Stimulated activated CD4-positive, alpha-beta T cell treated with anti-CD3 and anti-CD28 coated beads, Interleukin-12 subunit alpha, Interleukin-12 subunit beta, amount 100 ng/mL, for 48 hours (primary cell): ENCODE measurements at places on chromosomes 16 and 17.

DNA sequence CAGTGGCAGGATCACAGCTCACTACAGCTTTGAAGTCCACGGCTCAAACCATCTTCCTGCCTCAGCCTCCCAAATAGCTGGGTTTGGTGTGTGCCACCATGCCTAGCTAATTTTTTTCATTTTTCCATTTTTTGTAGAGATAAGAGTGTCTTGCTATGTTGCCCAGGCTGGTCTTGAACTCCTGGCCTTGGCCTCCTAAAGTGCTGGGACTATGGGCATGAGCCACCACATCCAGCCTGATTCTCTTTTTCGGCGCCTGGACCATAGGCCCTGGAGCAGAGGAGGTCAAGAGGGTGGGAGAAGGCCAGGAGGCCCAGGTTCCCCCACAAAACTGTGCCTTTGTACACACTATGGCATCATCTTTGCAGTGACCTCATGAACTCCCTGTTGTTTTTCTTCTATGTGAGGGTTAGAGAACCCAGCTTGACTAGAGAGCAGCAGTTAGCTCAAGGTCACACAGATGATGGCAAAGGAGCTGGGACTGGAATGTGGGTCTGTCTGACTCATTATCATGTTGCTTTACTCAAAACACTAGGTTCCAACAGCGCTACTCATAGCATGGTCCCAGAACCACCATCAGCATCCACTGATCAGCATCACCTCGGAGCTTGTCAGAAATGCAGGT, 16.3 kb downstream of the SCN4A start:
- DNase-seq = no peak

DNA sequence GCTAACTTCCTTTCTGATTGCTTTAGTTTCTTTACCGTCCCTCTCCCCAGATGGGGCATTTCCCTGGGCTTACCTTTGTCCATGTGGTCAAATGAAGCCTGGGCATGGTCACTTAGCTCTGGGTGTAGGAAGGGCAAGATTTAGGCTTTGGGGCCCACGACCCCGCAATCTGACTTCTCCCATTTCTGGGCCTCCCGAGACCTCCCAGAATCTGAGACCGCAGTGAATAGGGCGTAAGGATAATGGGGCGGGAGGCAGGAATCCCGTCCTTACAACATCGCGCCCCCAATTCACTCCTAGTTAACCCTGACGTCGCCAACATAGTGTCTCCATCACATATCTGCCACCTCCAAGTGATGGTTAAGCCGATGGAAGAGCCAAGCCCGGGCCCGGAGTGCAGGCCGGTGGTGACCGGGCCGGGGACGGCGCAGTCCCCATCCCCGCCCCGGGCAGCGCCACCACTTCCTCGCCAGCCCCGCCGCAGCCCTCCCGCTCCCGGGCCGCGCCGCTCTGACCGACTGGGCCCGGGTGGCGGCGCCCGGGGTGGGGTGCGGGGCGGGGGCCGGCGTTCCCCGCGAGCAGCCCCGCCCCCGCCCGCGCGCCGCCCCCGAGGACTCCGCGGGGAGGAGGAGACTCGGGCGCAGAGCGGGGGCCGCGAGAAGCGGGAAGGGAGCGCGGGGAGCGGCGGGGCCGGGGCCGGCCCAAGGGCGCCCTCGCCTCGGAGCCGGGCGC, at the start of gene RHBDL3:
TSS of gene RHBDL3 (plus strand) at position 641 of the 732 bp plus-strand sequence. CDS start 358 bp downstream, outside the sequence.
- no peak for DNase-seq

- DNase-seq = peak; percentile 22
These were observed 5.2 kb downstream of the ASGR1 start for GRCh38 chr17:7173687-7174602.

GRCh38 chr17:30576326-30576861, 99.2 kb downstream of the GOSR1 start:
- DNase-seq = no peak

DNA sequence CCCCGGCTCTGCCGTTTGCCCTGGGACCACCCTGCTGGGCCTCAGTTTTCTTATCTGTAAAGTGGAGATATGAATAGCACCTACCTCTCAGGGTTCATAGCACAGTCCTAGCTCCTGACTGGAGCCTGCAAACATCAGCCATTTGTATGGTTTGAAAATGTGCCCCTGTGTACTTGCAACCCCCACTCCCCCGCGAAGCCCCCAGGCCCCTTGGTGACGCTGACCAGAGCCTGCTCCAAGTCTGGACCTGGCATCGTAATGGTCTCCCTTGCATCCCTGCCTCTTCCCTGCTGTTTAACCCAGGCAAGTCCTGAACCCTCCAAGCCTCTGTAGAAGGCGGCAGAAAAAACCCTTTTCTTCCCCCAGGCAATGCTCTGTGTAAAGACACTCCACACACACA, 128.0 kb downstream of the IRF8 start:
- DNase-seq = no peak

DNA sequence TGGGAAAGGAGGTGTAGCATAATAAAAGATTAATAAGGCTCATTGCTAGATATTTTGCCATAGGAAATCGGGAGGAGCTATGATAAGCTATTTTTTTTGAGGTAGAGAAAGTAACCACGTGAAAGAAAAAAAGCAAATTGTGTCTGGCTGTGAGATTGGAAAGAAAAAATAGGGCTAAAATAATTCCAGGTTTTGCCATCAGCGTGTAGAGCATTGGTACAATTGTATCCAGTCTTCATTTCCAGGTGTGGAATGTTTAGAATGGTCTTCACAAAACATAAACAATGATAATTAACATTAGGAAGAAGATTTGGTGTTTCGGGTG, 1.1 kb downstream of the TANC2 start:
- DNase-seq = no peak

DNA sequence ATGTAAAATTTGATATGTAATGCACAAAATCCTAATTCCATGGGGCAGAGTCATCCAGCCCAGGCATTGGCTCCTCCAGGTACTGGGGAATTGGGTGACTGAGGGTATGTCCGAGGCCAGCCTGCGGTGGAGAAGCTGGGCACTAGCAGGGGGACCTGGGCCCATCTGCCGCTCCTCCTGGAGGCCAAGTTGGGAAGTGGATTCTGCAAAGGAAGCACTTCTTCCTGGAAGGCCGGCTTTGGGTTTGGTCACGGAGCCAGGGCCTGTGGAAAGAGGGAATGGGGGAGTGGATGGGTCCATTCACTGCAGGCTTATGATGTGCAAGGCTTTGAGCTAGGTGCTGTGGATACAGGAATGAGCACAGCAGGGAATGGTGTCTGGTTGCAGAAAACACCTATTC, 85.8 kb downstream of the GNAO1 start:
- no peak for DNase-seq

- DNase-seq = no peak
These were observed 161.3 kb upstream of the GSE1 start for GRCh38 chr16:85451641-85452363.

- DNase-seq = no peak
These were observed 55.0 kb downstream of the RNF213 start for GRCh38 chr17:80315517-80316182.

- DNase-seq = no peak
These were observed 21.9 kb downstream of the DYNLL2 start for GRCh38 chr17:58105093-58105492.

DNA sequence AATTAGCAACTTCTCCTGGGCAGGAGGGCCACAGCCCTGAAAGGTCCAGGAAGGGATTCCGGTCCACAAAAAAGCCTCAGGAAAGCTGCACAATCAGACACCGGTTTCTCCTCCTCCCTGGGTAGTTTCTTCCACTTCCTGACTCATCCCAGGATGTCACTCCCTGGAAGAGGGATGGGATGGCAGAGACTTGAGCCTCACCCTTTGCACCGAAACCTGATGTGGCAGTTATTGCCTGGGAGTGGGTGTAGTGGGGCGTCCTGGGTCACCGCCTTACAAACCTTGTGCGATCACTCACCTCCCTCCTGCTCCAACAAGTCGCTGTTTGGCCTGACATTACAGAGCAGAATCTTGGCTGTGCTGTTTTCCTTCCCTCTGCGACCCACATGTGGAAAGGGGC, 70.8 kb downstream of the LYRM1 start:
- DNase-seq = no peak

- DNase-seq = no peak
These were observed 201.8 kb upstream of the CDH5 start for GRCh38 chr16:66164581-66165247.
